Left renal pelvis (tissue), 4 donors: ENCODE measurements at places on chromosomes 2 and 18. TPM values are rescaled to one million over a fixed set of nuclear protein-coding genes. Genes with fewer than 3 reads are reported as not detected.

Gene ZNF521
- polyA plus RNA-seq: 53.9 TPM

Gene CXCR1
- polyA plus RNA-seq: not detected

Gene CLHC1
- 31.9 TPM for polyA plus RNA-seq

Gene ALPI
- polyA plus RNA-seq: 0.09 TPM

Gene STARD6
- polyA plus RNA-seq: 0.11 TPM

Gene TMEM247
- polyA plus RNA-seq: not detected

Gene CABLES1
- 23.4 TPM for polyA plus RNA-seq

Gene MAP3K19
- polyA plus RNA-seq: 0.63 TPM

Gene DNAH6
- 2.0 TPM for polyA plus RNA-seq

Gene TRIM43
- polyA plus RNA-seq: 0.49 TPM

Gene ADD2
- 6.1 TPM for polyA plus RNA-seq

Gene GAREM2
- polyA plus RNA-seq: 6.6 TPM

Gene DTNA
- 20.8 TPM for polyA plus RNA-seq

Gene ONECUT2
- 0.24 TPM for polyA plus RNA-seq

Gene PPIL3
- 74.0 TPM for polyA plus RNA-seq

Gene EMILIN1
- 206 TPM for polyA plus RNA-seq

Gene ARPC2
- polyA plus RNA-seq: 268 TPM

Gene ARHGEF33
- 3.8 TPM for polyA plus RNA-seq

Gene TMEM198
- 3.7 TPM for polyA plus RNA-seq

Gene CDH7
- 13.5 TPM for polyA plus RNA-seq

Gene KIF1A
- polyA plus RNA-seq: 11.6 TPM

Gene STPG4
- not detected for polyA plus RNA-seq

Gene KRTCAP3
- polyA plus RNA-seq: 5.4 TPM
